ENCODE measurements at places on chromosomes 3 and 15. TPM values are rescaled to one million over a fixed set of nuclear protein-coding genes. Genes with fewer than 3 reads are reported as not detected.

DNA sequence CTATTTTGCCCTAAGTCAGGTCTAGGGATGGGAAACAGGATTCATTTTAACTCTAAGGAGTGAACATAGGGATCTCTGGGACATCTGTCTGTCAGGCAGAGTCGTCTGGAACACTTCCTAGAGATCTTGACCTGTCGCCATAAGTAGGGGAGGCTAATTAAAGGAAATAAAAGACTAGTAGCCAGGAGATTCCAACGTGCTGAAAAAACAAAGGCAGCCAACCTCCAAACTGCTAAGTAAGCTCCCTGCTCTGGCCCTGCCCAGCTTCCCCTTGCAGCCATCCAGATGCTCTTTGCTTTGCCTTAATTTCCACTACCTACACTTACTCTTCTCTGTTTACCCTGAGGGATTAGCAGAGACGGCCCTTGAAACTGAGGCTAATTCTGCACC, 18.4 kb upstream of the TSEN2 start:
- DNase-seq: no peak

- no peak for DNase-seq
Measured at GRCh38 chr3:17050506-17050905, 165.8 kb downstream of the PLCL2 start.

- no peak for DNase-seq
Measured at GRCh38 chr3:173273838-173274237, 123.7 kb upstream of the NLGN1 start.

DNA sequence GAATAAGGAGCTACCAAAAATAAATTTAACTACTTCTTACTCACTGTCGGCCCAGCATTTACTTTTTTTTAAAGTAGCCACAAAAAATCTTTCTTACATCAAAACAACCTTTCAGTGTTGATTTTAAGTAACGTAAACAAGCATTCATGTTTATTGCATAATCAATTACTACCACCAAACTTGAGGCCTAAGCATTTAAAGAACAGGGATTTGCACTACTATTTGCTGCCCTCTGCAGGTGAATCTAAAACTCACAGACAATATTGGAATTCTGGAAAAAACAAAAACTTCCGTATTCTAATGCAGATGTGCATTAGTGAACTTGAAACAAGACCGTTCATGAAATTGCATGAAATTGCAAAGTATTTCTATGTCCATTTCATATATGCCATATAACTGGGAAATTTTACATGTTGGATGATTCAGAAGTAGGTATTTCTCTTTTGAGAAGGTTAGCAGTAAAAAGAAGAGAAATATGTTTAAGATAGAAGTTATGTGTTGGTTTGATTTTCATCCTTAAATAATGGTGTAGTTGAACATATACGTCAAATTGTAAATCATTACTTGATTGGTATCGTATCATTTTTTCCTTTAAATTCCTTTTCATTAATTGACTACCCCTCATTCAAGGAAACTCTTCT, 55.6 kb downstream of the CGGBP1 start:
- peak; percentile 8 for DNase-seq

- no peak for DNase-seq
Measured at GRCh38 chr3:131714585-131715220, 211.9 kb upstream of the MRPL3 start.

GRCh38 chr3:38114052-38114874, 22.7 kb downstream of the ACAA1 start:
- DNase-seq: no peak

DNA sequence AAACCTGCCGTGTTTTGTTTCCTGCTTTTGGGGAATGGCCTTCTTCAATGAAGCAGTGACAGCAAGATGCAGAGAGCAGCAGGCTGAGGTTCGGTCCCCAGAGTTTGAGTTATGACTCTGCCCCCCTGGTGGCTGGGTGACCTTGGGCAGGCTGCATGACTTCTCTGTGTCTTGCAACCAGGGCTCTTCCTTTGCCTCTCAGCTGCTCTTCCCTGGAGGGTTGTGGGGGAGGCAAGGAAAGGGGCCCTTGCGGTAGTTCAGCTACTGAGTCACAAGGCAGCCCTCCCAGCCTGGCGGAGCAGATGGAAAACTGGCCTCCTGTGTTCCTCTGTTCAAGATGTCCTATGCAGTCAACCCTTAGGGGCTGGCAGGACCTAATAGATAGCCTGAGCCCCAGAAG, 17.1 kb downstream of the CTXND1 start:
- no peak for DNase-seq

DNA sequence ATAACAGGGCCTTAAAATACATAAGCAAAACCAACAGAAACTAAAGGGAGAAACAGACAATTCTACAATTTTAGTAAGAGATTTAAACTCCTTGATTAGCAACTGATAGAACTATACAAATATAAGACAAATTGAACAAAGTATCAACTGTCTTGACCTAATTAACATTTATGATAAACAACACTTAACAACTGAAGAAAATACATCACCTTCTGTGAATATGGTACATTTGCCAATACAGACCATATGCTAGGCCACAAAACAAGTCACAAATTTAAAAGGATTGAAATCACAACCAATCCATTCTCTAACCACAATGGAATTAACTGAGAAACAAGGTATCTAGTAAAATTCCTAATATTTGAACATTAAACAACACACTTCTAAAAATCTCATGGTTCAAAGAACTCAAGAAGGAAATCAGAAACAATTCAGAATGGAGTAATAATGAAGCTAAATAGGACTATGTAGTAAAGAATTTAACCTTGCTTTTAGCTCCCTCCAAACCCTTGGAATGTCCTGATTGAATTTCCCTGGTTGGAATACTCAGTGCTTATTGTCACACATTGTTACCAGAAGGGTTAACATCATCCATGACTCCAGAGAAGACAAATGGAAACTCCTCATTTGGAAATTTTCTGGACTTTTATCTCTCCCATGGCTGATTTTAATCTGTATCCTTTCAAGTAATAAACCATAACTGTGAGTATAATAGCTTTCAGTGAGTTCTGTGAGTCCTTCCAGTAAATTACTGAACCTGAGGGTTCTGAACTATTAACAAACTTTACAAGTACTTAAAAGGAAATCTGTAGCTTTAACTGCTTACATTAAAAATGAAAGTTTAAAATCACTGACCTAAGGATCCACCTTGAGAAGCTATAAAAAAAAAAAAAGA, 88.8 kb downstream of the DLG1 start:
- DNase-seq: no peak

DNA sequence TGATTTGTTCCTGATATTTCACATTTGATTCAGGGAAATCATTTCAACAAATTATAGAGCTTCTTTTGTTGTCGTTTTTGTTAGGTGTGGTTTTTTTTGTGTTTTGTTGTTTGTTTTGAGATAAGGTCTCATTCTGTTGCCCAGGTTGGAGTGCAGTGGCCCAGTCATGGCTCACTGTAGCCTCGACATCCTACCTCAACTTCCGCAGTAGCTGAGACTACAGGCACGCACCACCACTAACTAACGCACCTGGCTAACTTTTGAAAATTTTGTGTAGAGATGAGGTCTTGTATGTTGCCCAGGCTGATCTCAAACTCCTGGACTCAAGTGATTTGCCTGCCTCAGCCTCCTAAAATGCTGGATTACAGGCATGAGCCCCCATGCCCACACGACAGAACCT, 177.0 kb downstream of the AKAP13 start:
- DNase-seq: no peak

GRCh38 chr3:143103652-143104051, 15.9 kb upstream of the CHST2 start:
- DNase-seq: no peak

DNA sequence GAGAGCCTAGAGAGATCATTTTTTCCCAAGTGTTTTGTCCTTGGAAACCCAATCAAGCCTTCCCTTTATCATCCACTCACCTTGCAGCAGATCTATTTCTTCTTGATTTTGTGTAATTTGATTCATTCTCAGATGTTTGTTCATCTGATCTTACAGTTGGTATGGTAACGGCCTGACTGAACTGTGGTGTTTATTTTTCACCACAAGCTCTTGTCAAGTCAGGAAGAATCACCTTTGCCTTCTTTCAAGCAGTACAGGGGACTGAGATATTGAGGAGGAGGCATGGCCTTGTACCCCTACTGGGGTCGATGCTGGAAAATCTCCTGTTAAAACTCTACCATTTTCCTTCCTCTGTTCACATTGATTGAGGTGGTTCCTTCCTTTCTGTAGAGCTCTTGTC, 361.4 kb upstream of the CFAP20DC start:
- no peak for DNase-seq

GRCh38 chr3:122247825-122248185, 64.3 kb downstream of the CASR start:
- no peak for DNase-seq

DNA sequence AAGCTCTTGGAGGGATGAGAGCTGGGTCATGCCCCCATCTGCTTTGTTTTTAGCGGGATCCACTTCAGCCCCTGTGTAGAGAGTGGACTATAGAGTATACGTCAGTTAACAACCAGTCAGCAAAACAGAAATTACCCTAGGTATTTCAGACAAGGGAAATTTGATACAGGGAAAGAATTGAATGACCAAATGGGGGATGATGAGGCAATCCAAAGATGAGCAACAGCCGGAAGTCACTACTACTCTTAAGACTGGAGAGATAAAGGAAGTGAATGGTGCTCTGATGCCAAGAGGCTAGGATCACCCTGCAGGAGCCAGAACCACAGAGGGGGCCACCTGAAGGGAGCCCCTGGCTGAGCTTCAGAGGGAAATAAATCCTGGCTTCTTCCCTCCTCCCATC, 1.7 kb upstream of the GPR62 start:
- DNase-seq: peak; percentile 49

- no peak for DNase-seq
Measured at GRCh38 chr15:65032801-65033537, 3.5 kb upstream of the MTFMT start.

Gene ETV5
- polyA plus RNA-seq: 33.7 TPM

Gene SLC22A13
- 0.19 TPM for polyA plus RNA-seq

Gene CD86
- not detected for polyA plus RNA-seq

Gene COL6A6
- polyA plus RNA-seq: not detected

Gene P2RY14
- not detected for polyA plus RNA-seq

Gene DUOX1
- not detected for polyA plus RNA-seq
